Vein endothelial cell (primary cell): ENCODE measurements at places on chromosomes 13 and 19. TPM values are rescaled to one million over a fixed set of nuclear protein-coding genes. Genes with fewer than 3 reads are reported as not detected.

Gene ZNF580
- 6.9 and 7.4 TPM in 2 replicates for total RNA-seq

Gene RASL11A
- total RNA-seq, result 2.3 and 3.1 TPM in 2 replicates

Gene CIC
- 37.2 and 42.5 TPM in 2 replicates for total RNA-seq

Gene STOML3
- total RNA-seq, result not detected in 2 replicates

Gene COX7A1
- 5.9 and 9.5 TPM in 2 replicates for total RNA-seq

Gene GPR183
- 0.10 and 0.33 TPM in 2 replicates for total RNA-seq

Gene LDLR
- total RNA-seq, result 37.9 and 114 TPM in 2 replicates

Gene FUT1
- total RNA-seq, result 6.5 and 8.5 TPM in 2 replicates

Gene LYL1
- 58.6 and 119 TPM in 2 replicates for total RNA-seq

Gene ZNF582
- total RNA-seq, result 2.2 and 2.3 TPM in 2 replicates

Gene FXYD5
- total RNA-seq, result 54.5 and 62.1 TPM in 2 replicates

Gene FCAR
- total RNA-seq, result not detected in 2 replicates

Gene NCR1
- not detected in 2 replicates for total RNA-seq

Gene CYP4F12
- total RNA-seq, result not detected in 2 replicates

Gene NRTN
- not detected in 2 replicates for total RNA-seq
